Myometrial cell (primary cell): ENCODE measurements at places on chromosomes 2 and 18. TPM values are rescaled to one million over a fixed set of nuclear protein-coding genes. Genes with fewer than 3 reads are reported as not detected.

TUBB8B gene
- not detected in 2 replicates for total RNA-seq

ASXL3 gene
- 0.35 TPM in 1 of 2 replicates, not detected in the other for total RNA-seq

TTC39C gene
- 20.5 and 20.9 TPM in 2 replicates for total RNA-seq

TRIM43 gene
- not detected in 2 replicates for total RNA-seq

GPR155 gene
- 1.4 and 9.2 TPM in 2 replicates for total RNA-seq

LRP1B gene
- not detected in 2 replicates for total RNA-seq

SPP2 gene
- not detected in 2 replicates for total RNA-seq

TGFBRAP1 gene
- 11.5 and 11.9 TPM in 2 replicates for total RNA-seq

ADAM23 gene
- total RNA-seq: 2.7 and 4.0 TPM in 2 replicates

RRM2 gene
- 95.7 and 98.9 TPM in 2 replicates for total RNA-seq

BOD1L2 gene
- total RNA-seq: not detected in 2 replicates

KANSL3 gene
- 31.4 and 33.2 TPM in 2 replicates for total RNA-seq

SCN7A gene
- total RNA-seq: not detected in 2 replicates

CFC1 gene
- total RNA-seq: not detected in 2 replicates

TSHZ1 gene
- total RNA-seq: 5.2 and 5.7 TPM in 2 replicates

RGPD4 gene
- not detected in 2 replicates for total RNA-seq

KLHL41 gene
- total RNA-seq: 0.29 and 0.35 TPM in 2 replicates

NRBP1 gene
- 96.9 and 112 TPM in 2 replicates for total RNA-seq

C2orf81 gene
- 2.8 and 7.5 TPM in 2 replicates for total RNA-seq

ANKRD30B gene
- not detected in 2 replicates for total RNA-seq

DPP10 gene
- not detected in 2 replicates for total RNA-seq

GPBAR1 gene
- 0.53 TPM in 1 of 2 replicates, not detected in the other for total RNA-seq

BMP10 gene
- total RNA-seq: not detected in 2 replicates

SESTD1 gene
- 6.4 and 9.8 TPM in 2 replicates for total RNA-seq

CHRNG gene
- not detected in 2 replicates for total RNA-seq

TCF4 gene
- total RNA-seq: 34.0 and 34.9 TPM in 2 replicates

PLCD4 gene
- total RNA-seq: 0.29 and 0.35 TPM in 2 replicates

WDR35 gene
- 5.2 and 6.0 TPM in 2 replicates for total RNA-seq

ASB18 gene
- not detected in 2 replicates for total RNA-seq

ESPNL gene
- total RNA-seq: 13.5 and 25.3 TPM in 2 replicates

PAX3 gene
- total RNA-seq: not detected in 2 replicates

DSEL gene
- 15.9 and 16.7 TPM in 2 replicates for total RNA-seq

AKAIN1 gene
- not detected in 2 replicates for total RNA-seq

ANKRD36 gene
- 3.7 and 4.8 TPM in 2 replicates for total RNA-seq

SPDYA gene
- total RNA-seq: under 0.01 and 0.18 TPM in 2 replicates

INHBB gene
- total RNA-seq: not detected in 2 replicates

YES1 gene
- total RNA-seq: 64.5 and 113 TPM in 2 replicates

DES gene
- total RNA-seq: 83.3 and 119 TPM in 2 replicates

LAMA1 gene
- total RNA-seq: 17.7 and 21.6 TPM in 2 replicates

CPO gene
- not detected in 2 replicates for total RNA-seq

ACTG2 gene
- 8.6 and 12.4 TPM in 2 replicates for total RNA-seq

ST8SIA5 gene
- not detected in 2 replicates for total RNA-seq

TRMT61B gene
- 7.5 and 15.2 TPM in 2 replicates for total RNA-seq

THAP4 gene
- 45.5 and 47.0 TPM in 2 replicates for total RNA-seq

ZNF521 gene
- 1.2 and 2.1 TPM in 2 replicates for total RNA-seq

KIAA2012 gene
- total RNA-seq: not detected in 2 replicates

LIPG gene
- 2.9 and 5.8 TPM in 2 replicates for total RNA-seq

SCYGR4 gene
- not detected in 2 replicates for total RNA-seq

FAP gene
- 72.6 and 84.9 TPM in 2 replicates for total RNA-seq

CCDC148 gene
- total RNA-seq: 0.71 TPM in 1 of 2 replicates, not detected in the other

EFEMP1 gene
- 37.8 and 48.2 TPM in 2 replicates for total RNA-seq

QPCT gene
- 21.3 and 22.5 TPM in 2 replicates for total RNA-seq

EGR4 gene
- total RNA-seq: not detected in 2 replicates
